Motor neuron (in vitro differentiated cells): ENCODE measurements at places on chromosomes 7 and 10. TPM values are rescaled to one million over a fixed set of nuclear protein-coding genes. Genes with fewer than 3 reads are reported as not detected.

The FXYD4 gene
- total RNA-seq = 0.29 TPM in 1 of 2 replicates, not detected in the other

The ACTR3C gene
- total RNA-seq = 0.81 and 1.2 TPM in 2 replicates

The GIMAP4 gene
- 0.14 and 0.31 TPM in 2 replicates for total RNA-seq

The TMEM248 gene
- 30.9 and 32.5 TPM in 2 replicates for total RNA-seq

The PHYHIPL gene
- not detected in 2 replicates for total RNA-seq

GRCh38 chr7:86939197-86939814 is 120.1 kb downstream of the ELAPOR2 start:
- ATAC-seq = peak; percentile 33

DNA sequence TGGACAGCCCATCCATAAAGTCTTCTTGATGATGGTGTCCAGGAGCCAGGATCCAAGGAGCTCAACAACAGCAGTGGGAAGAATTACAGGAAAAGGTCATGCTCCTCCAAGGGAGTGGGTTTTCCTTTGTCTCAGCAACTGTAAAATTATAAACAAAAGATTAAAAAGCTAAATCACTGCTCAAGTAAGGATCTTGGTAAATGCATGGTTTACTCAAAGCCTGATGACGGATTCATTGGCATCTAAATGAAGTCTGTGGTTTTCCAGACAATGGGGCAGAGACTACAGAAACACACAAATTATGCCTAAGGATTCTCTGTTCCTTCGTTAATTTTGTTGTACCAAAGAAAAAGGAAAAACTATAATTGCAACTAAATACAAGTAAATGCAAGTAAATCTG is 36.4 kb upstream of the DLX6 start:
- no peak for ATAC-seq

DNA sequence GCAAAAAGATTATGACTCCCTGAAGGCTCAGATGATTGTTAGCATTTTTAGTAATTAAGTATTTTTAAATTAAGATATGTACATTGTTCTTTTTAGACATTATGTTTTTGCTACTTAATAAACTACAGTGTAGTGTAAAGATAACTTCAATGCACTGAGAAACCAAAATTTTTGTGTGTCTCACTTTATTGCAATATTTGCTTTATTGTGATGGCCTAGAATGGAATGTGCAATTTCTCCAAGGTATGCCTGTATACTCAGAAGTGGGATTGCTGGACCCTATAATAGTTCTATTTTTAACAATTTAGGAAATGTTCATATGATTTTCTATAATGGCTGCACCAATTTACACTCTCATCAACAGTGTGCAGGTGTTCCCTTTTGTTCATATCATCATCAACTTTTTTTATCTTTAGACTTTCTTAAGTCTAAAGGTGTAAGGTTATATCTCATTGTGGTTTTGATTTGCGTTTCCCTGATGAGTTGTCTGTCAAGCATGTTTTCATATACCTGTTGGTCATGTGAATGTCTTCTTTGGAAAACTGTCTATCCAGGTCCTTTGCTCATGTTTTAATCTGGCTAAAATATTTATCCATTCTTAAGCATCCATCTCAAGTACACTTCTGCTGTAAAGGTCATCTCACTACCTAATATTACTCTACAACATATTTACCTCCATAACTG is 1323.5 kb upstream of the LRRTM3 start:
- no peak for ATAC-seq

The IL6 gene
- not detected in 2 replicates for total RNA-seq

The PAX4 gene
- total RNA-seq = not detected in 2 replicates

- peak; percentile 27 for ATAC-seq
These were observed 551 bp downstream of the WASL start for GRCh38 chr7:123748171-123748733.

DNA sequence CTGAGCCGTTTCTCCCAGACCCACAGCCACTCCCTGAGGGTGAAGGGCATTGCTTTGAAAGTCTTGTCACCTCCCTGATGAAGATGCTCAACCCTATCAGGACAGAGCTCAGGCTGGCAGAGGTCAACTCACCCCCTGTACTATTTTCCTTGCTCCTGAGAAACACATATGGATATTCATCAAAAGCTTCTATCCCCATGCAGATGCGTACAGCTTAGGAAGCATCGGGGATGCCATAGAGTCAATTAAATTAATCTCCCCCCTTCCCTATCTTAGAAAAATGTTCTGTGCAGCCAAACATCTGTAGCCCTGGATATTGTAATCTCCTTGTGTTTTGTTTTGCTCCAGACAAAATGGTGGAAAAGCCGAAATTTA is 67.2 kb downstream of the EMX2 start:
- no peak for ATAC-seq

DNA sequence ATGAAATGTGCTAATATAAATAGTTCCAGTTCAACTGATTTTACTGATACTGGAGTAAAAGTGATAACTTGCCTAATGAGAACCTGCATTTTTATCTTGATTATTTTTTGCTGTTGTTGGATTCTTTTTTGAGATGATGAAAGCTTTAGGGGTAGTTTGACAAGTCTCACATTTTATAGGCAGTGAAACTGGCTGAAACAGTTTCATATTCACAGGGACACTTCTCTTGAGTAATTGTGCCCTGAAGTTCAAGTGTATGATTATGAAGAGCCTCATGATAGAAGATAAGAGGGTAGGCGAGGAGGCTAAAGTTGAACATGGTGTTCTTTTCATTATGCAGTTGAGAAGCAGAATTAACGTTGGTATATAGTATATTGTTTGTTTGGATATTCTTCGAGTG is 5.1 kb downstream of the AUTS2 start:
- no peak for ATAC-seq

DNA sequence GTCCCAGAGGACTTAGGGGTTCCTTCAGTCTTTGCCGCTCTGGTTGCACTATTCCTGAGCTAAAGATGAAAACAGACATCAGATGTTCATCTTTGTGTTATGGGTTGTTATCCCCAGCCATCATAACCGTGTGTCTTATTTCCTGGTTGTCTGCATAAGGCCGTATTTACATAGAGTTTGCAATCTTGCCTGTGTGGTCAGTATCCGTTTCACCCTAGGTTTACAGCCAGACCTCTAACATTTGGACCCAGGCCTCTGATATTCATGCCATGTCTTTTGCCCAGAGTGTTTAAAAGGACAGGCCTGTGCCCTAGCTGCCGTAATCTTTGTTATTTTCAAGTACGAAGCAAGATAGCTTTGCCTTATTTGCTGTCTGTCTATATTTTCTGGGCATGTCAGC is 26.6 kb downstream of the LRRC4 start:
- no peak for ATAC-seq

DNA sequence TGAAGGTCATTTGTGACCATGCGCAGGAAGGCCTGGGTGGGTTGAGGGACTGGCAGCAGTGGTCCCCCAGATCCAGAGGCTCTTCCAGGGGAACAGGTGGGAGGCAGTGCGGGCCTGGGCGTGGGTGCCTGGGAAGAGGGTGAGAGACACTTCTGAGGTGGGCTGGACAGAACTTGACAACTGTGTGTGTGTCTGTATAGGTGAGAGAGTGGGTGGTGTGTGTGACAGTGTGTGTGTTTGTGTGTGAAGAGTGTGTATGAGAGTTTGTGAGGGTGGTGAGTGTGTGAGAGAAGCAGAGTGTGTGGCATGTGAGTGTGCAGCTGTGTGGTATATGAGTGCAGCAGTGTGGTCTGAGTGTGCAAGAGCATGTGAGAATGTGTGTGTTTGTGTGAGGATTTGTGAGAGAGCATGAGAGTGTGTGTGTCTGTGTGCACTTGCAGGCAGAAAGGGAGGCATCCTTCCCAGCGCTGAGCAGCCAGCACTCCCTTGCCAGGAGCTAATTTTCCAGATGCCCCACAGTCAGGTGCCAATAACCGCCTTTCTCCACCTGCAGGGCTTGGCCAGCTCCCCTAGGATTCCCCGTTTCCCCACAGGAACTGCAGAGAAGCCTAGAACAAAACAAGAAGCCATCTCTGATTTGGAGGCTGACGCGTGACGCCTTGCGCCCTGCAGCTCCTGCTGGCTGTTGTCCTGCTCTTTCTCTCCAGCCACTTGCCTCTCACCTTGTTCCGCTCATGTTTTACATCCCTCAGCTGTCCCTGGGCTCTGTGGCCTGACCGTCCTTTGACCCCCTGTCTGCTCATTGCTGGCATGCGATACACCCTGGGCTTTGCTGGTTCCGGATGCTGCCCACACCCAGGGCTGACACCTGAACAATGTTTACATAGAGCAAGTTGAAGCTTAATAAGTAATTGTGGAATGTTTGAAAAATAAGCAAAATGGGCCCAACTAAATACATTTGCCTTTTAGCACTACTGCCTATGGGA is 88.0 kb downstream of the TMEM178B start:
- no peak for ATAC-seq

The CCL24 gene
- not detected in 2 replicates for total RNA-seq

The GALNT17 gene
- 13.9 and 14.4 TPM in 2 replicates for total RNA-seq

DNA sequence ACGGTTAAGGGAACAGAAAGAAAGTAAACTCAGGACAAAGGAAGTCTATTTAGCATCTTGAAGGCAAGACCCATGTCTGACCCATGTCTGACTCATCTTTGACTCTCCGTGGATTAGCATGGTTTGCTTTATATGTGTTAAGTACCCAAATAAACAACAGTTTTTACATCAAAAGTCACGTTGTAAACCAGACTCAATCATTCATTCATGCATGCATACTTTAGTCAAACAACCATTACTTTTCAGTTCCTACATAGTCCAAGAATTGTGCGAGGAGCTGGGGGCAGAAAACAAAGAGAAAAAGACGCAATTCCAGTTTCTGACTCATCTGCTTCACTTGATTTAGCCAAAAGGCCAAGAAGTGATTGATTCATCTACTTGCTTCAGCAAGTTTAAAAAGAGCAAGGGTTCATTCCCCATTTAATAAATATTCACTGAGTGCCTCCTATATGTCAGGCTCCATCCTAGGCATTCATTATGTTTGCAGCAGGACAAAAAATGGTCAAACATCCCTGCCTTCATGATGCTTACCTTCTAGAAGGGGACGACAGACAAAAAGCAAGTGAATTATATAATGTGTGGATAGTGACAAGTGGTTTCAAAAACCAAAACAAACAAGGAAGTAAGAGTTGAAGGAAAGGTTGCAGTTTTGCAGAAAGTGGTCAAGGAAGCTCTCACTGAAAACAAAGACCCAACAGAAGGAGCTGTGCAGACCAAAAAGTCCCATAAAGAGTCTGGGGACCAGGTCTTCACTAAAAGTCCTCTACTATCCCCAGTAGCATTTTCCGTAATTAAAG is 116.2 kb downstream of the FAM107B start:
- ATAC-seq = no peak

- ATAC-seq = peak; percentile 88
These were observed 14.9 kb downstream of the STRA8 start for GRCh38 chr7:135248546-135248945.

The UTF1 gene
- total RNA-seq = 0.50 TPM in 1 of 2 replicates, not detected in the other

GRCh38 chr10:47353351-47353750 is 5.2 kb downstream of the RBP3 start:
- ATAC-seq = no peak

The ADAMTS14 gene
- 0.09 and 0.16 TPM in 2 replicates for total RNA-seq

- no peak for ATAC-seq
These were observed 144.6 kb upstream of the COL1A2 start for GRCh38 chr7:94250124-94250523.
